Endodermal cell (in vitro differentiated cells): ENCODE measurements at places on chromosomes 2 and 18. TPM values are rescaled to one million over a fixed set of nuclear protein-coding genes. Genes with fewer than 3 reads are reported as not detected.
A peak's percentile ranks its signal among the peaks of the same experiment; 100 is the strongest.

DNA sequence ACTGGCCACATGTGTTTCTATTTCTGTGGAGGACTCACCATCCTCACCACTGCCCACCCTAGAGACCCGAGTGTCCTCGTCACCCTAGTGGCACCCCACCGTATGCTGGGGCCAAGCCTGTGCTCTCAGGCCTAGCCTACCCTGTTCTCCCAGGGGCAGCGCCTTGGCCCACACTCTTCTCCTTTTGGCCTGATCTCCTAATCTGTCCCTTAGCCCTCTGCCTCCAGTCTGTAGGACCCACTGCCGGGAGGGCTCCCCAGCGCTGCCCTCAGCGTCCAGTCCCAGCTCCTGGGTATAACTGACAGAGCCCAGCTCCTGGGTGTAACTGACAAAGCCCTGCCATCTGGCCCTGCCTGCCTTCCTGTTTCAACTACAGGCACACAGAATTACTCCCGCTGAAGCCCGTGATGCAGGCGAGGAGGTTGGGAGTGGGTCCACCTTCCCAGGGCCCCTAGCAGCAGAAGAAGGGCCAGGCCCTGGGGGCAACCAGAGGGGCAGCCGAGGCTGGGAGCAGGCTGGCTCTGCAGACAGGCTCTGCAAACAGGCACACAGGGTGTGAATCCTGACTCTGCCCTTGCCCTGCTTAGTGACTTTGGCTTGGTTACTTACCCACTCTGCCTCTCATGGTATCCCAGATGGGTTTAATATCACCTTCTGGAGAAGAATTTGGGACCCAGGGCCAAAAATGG is 25.6 kb upstream of the PTMA start:
- H3K4me3 ChIP-seq, result no peak overlapping the region
- DNase-seq, result peak; percentile 71
- no peaks in the 10 kb centered on the region for H3K36me3 ChIP-seq
- H3K4me1 ChIP-seq, result peaks cover 5% of the 10 kb centered on the region
- H3K27ac ChIP-seq, result peak overlapping the region; percentile 63

- H3K4me3 ChIP-seq, result peak overlapping the region; percentile 50
- H3K4me1 ChIP-seq, result peaks cover 13% of the 10 kb centered on the region
- no peaks in the 10 kb centered on the region for H3K36me3 ChIP-seq
- no peaks in the 10 kb centered on the region for H3K27me3 ChIP-seq
Measured at GRCh38 chr18:55546851-55547704, 40.9 kb downstream of the TCF4 start.

DNA sequence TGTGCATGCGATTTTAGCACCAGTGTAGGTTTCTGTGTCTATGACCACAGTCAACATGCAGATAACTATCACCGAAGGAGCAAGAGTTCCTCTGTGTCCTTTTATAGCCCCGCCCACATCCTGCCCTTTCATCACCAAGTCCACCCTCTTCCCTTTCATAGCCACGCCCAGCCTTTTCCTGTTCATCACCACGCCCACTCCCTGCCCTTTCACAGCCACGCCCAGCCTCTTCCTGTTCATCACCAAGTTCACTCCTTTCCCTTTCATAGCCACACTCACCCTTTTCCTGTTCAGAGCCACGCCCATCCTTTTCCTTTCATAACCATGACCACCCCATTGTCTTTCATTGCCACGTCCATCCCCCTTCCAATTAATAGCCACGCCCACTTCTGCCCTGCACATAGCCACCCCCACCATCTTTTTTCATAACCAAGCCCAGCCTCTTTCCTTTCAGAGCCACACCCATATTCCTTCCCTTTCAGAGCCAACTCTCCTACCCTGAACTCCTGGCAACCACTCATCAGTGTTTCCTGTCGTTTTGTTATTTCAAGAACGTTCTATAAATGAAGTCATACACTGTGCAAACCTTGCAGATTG is 273.9 kb downstream of the MYT1L start:
- H3K27ac ChIP-seq, result no peak overlapping the region
- peak; percentile 66 for DNase-seq
- no peaks in the 10 kb centered on the region for H3K27me3 ChIP-seq
- H3K36me3 ChIP-seq, result no peaks in the 10 kb centered on the region
- no peak overlapping the region for H3K4me3 ChIP-seq

- no peaks in the 10 kb centered on the region for H3K4me1 ChIP-seq
- H3K27me3 ChIP-seq, result no peaks in the 10 kb centered on the region
- H3K36me3 ChIP-seq, result peaks cover 24% of the 10 kb centered on the region
- DNase-seq, result no peak
- no peak overlapping the region for H3K4me3 ChIP-seq
Measured at GRCh38 chr2:60547841-60548240, 5.6 kb downstream of the BCL11A start.

DNA sequence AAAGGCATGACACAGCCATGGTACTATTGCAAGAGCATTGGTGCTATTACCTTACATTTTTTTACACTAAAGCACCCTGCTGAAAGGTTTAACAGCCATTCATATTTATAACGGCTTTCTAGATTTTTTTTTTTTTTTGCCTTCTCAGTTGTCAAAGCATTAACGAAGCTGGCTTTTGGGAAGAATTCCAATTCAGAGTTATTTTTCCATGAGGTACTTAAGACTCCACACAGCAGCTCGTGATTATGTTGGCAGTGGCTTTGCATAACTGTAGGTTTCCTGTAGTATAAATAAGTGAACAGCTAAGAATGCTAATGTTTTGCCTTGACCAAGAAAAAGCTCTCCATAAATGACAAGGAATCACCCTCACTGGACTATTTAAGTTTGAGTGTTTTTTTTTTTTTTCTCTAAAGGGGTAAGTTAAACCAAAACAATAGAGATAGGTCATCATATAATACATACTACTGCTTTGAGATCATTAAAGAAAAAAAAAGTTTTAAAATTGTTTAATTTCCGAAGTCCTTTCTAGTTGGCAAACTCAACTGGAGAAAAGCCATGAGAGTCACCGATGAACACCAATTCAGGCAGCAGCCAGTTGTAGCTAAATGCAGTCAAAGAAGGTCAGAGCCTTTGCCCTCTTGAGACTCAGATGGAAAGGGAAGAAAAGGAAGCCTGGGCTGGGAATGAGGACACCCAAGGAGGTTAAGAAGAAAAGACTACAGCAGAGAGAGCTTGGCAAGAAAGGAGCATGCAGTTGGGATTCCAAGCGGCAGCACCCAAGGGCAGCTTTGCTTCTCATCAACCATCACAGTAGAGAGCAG is 187.4 kb upstream of the NCKAP5 start:
- H3K4me1 ChIP-seq, result no peaks in the 10 kb centered on the region
- no peaks in the 10 kb centered on the region for H3K36me3 ChIP-seq
- H3K27ac ChIP-seq, result no peak overlapping the region

DNA sequence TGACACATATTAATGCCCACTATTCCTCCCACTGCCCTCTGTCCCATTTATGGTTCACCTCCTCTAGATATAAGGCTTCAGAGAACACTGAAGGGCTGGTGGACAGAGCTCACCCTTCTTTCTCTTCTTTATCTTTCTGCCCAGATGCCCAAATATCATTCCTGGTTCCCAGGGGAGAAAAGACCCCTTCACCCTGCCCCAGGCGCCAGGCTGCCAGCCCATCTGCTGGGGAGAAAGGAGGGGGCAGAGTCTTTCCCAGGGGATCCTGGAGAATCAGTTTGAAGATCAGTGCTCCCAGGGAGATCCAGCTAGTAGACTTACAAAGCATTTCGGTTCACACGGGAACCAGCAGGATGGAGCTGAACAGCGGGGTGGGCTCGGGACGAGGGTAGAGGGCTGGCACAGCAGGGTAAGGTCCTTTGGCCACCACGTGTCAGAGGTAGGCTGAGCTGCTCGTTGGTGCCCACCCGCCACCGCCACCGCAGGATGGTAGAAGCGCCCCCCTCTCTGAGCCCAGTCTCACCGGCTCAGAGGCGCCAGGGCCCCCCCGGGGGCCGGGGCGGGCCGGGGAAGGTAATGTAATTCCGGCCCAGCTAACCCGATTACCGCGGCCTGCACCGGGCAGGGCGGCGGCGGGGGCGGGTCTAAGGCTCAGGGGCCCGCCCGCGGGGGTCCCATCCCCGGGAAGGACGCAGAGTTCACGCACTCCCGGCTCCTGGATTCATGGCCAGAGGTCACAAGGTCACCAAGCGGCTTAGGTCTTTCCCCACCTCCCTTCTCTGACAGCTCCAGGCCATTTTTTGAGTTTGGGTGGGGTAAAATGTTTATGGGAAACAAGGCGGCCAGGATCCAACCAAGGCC is 1.3 kb upstream of the TLX2 start:
- no peak overlapping the region for H3K4me3 ChIP-seq
- DNase-seq, result peak; percentile 65
- peaks cover 85% of the 10 kb centered on the region for H3K27me3 ChIP-seq
- no peak overlapping the region for H3K27ac ChIP-seq
- H3K4me1 ChIP-seq, result peaks cover 3% of the 10 kb centered on the region

- H3K27me3 ChIP-seq, result no peaks in the 10 kb centered on the region
- H3K27ac ChIP-seq, result no peak overlapping the region
- no peak for DNase-seq
- H3K36me3 ChIP-seq, result no peaks in the 10 kb centered on the region
- H3K4me1 ChIP-seq, result no peaks in the 10 kb centered on the region
Measured at GRCh38 chr2:101395545-101396315, 8.4 kb upstream of the CREG2 start.

DNA sequence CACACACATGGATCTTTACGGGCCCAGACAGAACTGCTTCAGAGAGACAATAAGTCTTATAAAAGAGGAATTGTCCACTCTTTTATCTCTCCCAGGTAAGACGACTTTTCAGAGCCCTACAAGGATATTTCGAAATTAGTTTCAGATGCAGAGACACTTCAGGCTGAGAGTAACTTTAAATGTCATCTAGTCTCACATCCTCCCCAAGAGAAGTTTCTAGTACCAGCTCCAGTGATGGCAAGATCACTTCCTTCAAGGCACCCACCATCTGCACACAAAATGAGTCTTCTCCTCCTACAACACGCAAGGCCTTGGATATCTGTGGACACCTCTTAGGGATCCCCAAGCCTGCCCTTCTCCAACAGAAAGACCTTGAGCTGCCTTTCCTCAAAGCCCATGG is 39.0 kb upstream of the KLHL29 start:
- H3K4me3 ChIP-seq, result no peak overlapping the region
- no peaks in the 10 kb centered on the region for H3K4me1 ChIP-seq
- H3K27ac ChIP-seq, result no peak overlapping the region

DNA sequence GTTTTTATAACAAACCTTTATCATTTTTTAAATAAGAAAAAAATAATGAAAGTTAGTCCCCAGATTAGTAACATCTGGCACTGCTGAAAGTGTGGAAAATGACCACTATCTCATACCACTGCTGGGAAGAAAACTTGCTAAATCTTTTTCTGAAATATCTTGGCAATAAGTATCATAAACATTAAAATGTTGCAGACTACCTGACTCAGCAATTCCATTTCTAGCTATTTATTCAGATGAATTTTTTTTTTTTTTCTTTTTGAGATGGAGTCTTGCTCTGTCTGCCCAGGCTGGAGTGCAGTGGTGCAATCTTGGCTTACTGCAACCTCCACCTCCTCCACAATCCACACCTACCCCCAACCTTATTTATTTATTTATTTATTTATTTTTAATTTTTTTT is 35.3 kb upstream of the SOS1 start:
- H3K4me1 ChIP-seq, result no peaks in the 10 kb centered on the region
- no peak overlapping the region for H3K27ac ChIP-seq
- DNase-seq, result no peak

DNA sequence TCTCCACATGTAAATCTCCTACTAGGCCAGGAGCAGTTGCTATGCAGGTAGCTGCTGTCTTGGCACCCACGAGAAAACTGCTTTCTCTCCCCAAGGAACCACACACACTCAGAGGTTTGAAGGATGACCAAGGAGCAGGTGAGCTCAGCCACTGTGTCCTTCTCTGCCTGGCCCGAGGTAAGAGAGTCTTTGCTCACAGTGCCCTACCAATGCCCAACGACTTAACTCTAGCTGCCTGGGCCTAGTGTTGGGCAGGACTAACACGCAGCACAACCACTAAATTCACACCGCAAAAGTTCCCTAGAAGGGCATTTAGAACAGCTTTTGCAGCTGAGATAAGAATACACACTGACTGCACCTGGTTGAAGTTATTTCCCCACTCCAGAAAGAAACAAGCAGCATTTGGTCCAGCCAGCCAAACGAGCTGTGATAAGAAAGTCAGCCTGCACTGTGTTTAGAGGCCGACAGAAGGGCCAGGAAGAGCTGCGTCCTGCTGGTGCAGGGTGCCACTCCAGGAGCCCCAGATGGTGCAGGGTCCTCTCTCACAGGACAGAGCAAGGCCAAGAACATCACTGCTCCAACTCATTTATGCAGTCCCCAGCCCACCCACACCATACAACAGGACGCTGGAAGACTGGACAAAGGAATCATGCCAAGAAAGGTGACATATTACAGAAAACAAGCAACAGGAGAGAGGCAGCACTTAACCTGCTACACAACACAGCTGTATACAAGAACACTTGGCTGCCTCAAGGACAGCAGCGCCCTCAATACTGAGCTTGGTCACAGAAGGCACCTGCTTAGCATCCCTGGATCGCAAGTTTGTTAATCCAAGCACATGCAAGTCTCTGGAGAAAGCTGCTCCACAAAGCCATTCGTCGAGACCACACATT is 12.5 kb downstream of the HDLBP start:
- DNase-seq, result no peak
- H3K4me3 ChIP-seq, result no peak overlapping the region
- H3K36me3 ChIP-seq, result peaks cover 1% of the 10 kb centered on the region

GRCh38 chr2:140481136-140481535 is 1649.7 kb downstream of the LRP1B start:
- H3K4me1 ChIP-seq, result no peaks in the 10 kb centered on the region
- no peaks in the 10 kb centered on the region for H3K36me3 ChIP-seq
- H3K27me3 ChIP-seq, result no peaks in the 10 kb centered on the region
- H3K4me3 ChIP-seq, result no peak overlapping the region
- H3K27ac ChIP-seq, result no peak overlapping the region
- no peak for DNase-seq

GRCh38 chr2:8849327-8849726 is 11.9 kb upstream of the KIDINS220 start:
- no peaks in the 10 kb centered on the region for H3K27me3 ChIP-seq
- DNase-seq, result no peak
- H3K36me3 ChIP-seq, result no peaks in the 10 kb centered on the region

- no peak for DNase-seq
- H3K27me3 ChIP-seq, result no peaks in the 10 kb centered on the region
- peaks cover 88% of the 10 kb centered on the region for H3K36me3 ChIP-seq
- H3K27ac ChIP-seq, result no peak overlapping the region
- peaks cover 34% of the 10 kb centered on the region for H3K4me1 ChIP-seq
Measured at GRCh38 chr18:28125051-28125450, 51.9 kb downstream of the CDH2 start.

Gene TEKT4
- total RNA-seq, result not detected in 2 replicates

Gene ZRANB3
- 15.7 and 17.2 TPM in 2 replicates for total RNA-seq

Gene SP3
- total RNA-seq, result 80.2 to 88.9 TPM (median 81.6 TPM) in 3 replicates

Gene CTAGE1
- not detected in 2 replicates for total RNA-seq

Gene GRHL1
- 2.7 and 3.3 TPM in 2 replicates for total RNA-seq

Gene TRAPPC12
- total RNA-seq, result 92.1 and 103 TPM in 2 replicates

Gene GCG
- not detected in 3 replicates for total RNA-seq
